Stimulated activated CD8-positive, alpha-beta memory T cell treated with anti-CD3 and anti-CD28 coated beads, Interleukin-4, amount 100 ng/mL, for 4 hours (primary cell): ENCODE measurements at places on chromosomes 1 and 21.
A peak's percentile ranks its signal among the peaks of the same experiment; 100 is the strongest.

DNA sequence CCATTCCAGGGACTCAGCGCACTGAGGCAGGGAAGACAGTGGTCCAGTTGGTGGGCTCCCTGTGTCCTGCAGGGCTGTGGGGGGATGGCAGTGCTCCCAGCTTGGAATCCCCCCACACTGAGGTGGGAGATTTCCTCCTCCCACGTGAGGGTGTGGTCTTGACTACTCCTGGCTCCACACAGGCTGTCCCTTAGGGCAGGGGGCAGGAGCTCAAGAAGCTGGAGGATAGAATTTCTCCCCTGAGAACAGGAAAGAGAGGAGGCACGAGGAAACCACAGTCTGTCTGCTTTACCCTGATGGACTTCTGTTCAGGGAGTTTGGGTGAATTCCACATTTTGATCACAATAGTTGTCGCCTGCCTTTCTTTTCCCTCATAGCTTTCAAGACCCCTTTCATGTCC is 62.1 kb downstream of the CACNA1E start:
- no peak for DNase-seq

DNA sequence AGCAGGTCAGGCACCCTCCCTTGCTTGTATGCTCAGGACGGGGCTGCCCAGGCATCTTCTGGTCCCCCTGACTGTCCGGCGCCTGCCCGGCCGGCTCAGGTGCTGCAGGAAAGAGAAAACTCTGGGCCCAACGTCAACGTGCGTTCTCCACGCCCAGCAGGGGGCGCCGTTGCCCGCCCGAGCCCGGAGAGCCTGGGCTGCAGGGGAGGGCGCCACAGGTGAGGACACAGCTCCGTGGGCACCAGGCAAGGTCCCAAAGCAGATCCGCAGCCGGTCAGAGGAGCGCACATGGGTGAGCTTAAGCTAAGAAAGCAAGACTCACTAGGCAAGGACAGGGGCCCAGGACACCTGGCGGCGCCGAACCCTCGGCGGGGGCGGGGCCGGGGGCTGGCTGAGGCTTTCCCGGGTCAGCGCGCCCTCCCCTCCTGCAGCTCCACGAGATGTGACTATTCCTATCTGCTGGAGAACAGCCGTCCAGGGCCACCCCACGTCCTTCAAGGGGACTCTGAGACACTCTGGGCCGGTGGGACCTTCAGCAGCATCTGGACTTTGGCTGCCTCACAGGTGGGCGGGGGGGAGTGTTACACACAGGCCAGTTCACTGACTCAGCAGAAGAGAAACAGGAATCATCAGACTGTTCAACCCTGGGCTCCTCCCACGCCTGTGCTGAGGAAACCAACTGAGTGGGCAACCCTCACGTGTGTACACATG is 29.3 kb downstream of the KRTAP10-1 start:
- peak; percentile 58 for DNase-seq

GRCh38 chr1:203128431-203128715 is 847 bp downstream of the ADORA1 start:
- no peak for DNase-seq

- no peak for DNase-seq
These were observed 92.0 kb downstream of the ETS2 start for GRCh38 chr21:38897532-38898421.

GRCh38 chr1:194052514-194053338 is 866.3 kb upstream of the B3GALT2 start:
- DNase-seq, result no peak

- peak; percentile 18 for DNase-seq
These were observed 35.8 kb upstream of the LMO4 start for GRCh38 chr1:87292684-87293493.

GRCh38 chr1:212589446-212589845 is 19.1 kb upstream of the ATF3 start:
- no peak for DNase-seq

DNA sequence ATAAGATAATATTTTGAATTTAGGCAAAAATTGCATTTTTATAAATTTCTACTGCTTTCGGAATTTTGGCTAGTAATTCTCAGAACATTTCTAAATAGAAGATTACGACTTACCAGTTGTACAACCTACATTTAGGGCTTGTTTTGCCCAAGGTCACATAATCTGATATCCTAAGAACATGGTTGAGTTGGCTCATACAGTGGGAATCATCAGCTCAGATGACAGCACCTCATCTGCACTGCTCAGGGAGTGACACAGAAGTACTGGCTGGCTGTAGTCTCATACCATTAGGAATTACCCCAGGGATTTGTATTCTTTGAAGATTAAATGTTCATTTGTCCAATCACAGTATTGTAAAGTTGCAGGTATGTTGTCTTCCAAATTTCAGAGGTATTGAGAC is 217.6 kb downstream of the ADGRL2 start:
- no peak for DNase-seq

- no peak for DNase-seq
These were observed 513.6 kb downstream of the PLPP3 start for GRCh38 chr1:56065729-56066128.

DNA sequence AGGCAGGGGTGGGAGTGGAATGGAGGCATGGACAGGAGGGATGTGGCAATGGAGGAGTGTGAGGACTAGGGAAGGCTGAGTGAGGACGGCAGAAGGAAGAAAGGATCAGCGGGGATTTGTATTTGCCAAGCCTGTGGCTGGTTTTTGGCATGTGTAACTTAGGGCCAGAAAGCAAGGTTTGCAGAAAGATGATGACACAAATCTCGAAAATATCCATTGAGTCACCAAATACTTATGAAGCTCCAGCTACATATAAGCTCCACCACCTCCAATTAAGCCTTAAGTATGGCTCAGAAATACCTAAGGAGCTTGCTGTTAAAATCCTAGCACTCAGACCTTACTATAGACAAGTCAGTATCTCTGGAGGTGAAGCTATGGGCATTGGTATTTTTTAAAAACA is 90.1 kb downstream of the OMA1 start:
- no peak for DNase-seq

- no peak for DNase-seq
These were observed 12.3 kb downstream of the NCF2 start for GRCh38 chr1:183577897-183578465.

DNA sequence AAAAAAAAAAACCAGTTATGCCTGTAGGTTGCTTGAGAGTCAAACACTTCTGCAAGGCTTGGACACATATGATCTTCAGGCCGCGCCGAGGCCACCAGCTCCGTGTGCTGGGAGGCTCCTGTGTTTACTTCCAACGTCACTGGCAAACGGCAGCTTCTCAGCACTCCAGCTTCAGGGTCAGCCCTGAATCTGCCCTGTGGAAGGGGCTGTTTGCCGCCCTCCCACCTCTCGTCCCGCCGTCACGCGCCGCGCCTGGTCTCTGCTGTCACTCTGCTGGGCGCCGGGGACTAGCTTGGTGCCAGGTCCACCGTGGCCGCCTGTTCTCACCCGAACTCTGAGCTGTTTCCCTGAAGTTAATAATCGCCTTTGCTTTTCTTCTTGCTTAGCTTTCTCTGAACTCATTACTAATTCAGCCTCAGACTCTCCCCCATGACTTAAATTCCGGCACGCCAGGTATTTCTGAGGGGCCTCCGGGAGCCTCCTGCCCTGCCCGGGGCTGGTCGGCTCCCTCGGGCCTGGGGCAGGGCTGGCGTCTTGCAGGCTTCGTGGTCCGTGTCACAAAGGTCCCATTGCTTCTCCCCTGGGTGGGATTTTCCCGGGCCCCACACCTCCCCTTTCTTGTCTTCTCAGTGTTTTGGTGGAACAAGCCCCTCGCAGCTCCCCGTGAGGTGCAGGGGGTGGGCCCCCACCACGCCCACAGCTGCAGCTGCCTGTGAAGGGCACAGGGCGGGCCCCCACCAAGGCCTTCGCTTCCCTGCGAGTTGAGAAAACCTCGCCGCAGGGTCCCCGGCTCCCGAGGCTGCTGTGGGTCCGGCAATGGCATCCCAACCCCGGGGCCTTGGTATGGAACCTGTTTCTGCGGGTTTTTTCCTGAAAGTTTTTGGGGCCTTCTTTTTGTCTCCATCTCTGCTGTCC is 14.6 kb upstream of the C1orf159 start:
- DNase-seq, result no peak

- DNase-seq, result no peak
These were observed 5.6 kb upstream of the ADAMTSL4 start for GRCh38 chr1:150543500-150544143.

DNA sequence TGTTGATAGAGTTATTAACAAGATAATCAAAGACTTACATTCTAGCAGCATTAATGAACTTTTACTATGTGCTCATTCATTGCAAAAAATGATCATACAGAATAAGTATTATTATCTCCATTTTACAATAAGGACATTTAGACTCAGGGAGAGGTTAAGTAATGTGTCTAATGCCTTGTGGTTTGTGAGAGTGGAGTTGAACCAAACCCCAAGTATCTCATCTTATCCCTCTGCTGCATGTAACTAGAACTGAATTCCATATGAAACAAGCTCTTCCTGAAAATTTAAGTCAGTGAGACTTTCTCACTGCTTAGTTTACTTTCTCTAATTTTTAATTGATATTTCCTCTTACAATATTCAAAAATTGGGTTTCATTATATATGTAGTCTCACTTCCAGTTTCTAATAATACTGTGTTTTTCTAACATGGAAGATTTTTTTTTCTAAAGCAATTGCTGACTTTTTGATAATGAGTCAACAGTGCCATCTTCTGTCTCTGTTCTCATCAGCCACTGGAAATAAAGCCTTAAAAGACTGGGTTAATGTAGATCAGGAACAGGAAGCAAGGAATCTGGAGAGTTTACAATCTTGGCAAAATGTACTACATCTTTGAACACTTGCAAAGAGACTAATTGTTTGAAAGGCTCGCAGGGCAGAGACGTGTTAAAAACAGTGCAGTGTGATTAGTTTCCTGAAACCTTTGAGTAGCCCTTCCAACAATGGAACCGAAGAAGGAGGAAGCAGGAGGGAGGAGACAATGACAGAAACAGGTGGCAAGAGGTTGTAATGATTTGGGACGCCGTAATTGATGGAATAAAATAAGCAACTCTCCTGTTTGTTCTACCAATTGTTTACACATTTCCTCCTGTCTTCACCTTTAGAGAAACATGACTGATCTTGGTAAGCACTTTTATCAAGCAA is 567.6 kb downstream of the MRPL39 start:
- no peak for DNase-seq

DNA sequence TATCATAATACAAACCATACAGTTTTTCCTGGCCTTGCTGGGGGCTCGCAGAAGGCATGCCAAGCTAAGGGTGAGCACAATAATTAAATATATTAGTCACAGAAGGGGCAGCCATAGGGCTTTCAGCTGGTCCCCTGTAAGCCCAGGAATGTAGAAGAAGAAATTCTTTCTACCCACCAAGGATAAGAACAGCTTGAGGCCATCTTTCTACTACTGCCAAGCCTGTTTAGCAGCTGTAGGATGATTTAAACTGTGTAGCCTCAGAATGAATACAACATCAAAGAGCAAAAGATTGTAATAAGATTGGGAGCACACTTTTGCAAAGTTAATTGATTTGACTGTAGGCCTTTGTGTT is 171.5 kb downstream of the LRRC7 start:
- no peak for DNase-seq
